ENCODE measurements at places on chromosomes 7 and 10.

DNA sequence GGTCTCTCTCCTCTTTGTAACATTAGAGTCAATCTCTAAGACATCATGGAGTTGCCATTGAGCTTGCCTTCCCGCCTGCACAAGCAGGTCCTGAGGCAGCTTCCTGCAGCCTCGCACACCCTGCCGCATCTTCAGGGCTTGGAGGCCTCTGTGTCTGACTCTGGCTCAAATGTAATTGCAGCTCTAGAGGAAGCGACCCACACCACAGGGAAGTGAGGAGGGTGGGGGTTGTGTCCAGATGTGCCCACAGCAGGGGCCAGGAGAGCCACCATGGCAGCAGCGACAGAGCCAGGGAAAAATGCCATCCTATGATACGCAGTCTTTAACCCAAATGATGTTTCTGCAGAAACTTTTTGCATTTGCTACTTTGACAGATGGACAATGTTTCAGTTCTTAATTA, 216.0 kb upstream of the ZNF32 start:
- DNase-seq, result no peak

DNA sequence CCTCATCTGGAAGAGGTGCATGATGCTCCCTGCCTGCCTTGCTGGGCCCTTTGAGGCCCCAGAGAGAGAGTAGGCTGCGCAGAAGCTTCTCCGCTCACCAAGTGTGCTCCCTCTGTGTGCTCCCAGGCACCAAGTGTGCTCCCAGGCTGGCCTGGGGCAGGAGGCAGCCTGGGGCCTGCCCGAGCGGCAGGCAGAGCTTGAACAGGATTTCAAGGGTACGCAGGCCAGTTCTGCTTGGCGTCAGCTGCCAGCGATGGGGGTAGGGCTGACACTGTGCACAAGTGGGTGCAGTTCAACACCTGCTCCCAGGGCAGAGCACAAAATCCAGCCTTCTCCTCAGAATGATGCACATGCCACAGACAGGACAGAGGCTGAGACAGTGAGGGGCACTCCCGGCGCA, 119.7 kb downstream of the FAM53B start:
- DNase-seq, result no peak

DNA sequence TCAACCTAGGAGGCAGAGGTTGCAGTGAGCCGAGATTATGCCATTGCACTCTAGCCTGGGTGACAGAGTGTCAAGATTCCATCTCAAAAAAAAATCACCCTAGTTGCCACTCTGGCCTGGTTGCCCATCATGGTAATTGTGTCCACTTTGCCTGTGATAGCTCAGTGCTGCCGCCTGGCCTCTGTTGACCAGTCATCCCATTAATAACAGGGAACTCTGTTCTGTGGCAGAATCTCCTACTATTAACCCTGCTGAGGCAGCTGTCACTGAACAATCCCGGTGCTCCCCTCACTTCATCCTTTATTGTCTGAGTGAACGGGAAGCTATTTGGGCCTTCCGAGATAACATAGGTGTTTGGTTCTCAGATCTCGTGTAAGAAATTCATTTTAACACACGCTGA, 14.6 kb downstream of the ZNF3 start:
- no peak for DNase-seq

DNA sequence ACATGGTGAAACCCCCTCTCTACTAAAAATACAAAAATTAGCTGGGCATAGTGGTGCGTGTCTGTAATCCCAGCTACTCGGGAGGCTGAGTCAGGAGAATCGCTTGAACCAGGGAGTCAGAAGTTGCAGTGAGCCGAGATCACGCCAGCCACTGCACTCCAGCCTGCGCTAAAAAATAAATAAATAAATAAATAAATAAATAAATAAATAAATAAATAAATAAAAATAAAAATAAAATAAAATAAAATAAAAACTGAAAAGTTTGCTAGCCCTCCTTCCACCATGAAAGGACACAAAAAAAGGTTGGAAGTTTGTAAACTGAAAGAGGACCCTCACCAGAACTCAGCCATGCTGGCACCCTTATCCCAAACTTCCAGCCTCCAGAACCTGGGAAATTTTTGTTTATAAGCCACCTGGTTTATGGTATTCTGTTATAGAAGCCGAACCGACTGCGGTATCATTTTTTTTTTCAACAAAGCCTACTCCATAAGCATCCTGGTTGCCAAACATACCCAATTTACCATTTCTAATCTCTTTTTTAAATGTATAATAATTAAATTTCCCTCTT, 448.2 kb downstream of the SEMA3D start:
- no peak for DNase-seq

- no peak for DNase-seq
Observed at GRCh38 chr7:17772581-17773288, 167.6 kb downstream of the SNX13 start.

DNA sequence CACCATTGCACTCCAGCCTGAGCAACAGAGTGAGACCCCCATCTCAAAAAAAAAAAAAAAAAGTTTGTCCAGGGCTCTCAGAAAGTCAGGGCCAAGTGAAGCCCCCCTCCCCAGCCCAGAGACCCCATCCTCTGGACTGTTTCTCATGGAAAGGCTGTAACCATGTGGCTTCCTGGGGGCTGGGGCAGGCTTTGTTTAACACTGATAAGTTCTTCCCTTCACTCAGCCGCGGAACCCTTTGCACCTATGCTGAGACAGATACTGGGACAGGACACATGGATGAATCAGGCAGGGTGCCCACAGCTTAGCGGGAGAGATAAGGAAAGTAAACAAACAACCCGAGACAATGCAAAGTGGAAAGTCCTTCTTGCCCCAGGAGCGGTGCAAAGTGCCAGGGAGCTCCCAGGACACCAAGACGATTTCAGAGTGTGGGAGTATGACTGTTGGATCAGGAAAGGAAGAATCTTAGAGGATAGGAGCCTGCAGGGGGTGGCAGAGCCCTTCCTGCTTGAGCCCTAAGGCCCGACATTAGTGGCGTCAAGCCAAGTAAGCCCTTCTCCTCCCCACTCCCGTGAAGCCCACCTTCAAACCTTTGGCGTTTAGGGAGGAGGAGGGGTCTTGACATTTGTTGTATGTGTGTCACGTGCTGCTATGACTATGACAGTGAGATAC, 11.6 kb downstream of the MLXIPL start:
- DNase-seq, result no peak

GRCh38 chr7:31116615-31117014, 64.5 kb downstream of the ADCYAP1R1 start:
- DNase-seq, result no peak

DNA sequence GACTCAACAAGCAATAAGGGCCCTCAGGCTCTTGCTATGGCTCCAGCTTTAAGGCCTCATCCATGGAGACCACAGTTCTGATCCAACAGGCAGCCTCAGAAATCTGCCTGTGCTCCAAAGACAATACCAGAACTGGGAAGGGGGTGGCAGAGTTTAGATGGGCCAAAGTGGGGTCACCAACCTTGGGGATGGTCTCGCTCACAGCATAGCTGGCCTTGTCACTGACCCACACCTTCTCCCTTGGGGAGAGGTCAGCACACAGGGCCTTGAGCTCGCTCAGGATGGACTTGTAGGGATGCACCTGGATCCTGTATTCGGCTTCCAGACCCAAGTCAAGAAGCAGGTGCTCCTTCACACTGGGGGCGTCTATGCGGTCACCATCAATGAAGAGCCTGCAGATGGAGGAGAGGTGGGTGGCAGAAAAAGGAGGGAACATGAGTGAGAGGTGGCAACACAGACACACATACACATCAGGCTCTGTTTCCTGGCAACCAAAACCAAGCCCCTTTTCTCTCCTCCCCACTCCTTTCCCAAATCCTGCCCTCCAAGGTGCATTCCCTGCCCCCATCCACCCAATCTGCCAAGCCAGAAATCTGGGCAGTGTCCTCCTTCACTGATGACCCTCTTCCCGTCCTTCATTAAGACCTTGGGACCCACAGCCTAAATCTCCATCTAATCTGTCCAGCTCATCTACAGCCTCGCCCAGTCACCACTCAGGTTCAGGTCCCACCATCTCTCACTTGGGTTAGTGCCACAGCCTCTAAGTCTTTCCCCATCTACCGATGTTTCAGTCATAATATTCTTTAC, 40.9 kb downstream of the XPNPEP1 start:
- no peak for DNase-seq

DNA sequence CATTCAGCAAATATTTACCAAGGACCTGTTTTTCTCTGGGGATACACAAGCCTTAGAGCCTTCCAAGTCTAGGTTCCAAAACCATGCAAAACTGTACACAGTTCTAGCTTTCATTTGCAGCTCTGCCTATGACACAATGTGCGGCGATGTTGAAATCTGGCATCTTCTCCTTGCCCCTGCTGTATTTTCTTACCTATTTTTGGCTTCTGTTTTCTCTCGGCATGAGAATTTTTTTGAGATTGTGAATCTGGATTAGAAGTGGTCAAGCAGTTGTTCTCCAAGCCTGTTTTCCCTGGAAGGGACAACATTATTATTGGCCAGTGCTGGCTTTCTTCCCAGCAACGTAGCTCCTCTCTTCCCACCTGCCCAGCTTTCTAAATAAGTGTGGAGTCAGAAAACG, 176.3 kb downstream of the CREB5 start:
- DNase-seq, result no peak

- no peak for DNase-seq
Observed at GRCh38 chr7:121575194-121575765, 179.2 kb upstream of the FAM3C start.

- DNase-seq, result no peak
Observed at GRCh38 chr10:84783386-84783785, 455.0 kb downstream of the CCSER2 start.

DNA sequence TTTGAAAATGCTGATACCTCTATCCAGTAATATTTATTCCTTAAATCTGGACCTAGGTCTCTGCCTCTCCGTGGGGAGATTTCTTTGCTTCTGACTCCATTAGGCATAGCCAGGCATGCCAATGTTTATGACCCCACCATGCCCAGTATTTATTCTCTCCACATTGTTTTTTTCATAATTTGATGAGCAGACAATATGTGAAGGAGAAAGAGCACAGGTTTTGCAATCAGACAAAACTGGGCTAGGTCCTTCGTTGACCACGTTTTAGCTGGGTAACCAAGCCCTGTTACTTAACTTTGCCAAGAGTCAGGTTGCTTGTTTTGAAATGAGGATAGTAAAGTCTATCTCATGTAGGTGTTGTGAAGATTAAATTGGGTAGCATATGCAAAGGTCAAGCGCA, 21.6 kb upstream of the PRPS1L1 start:
- DNase-seq, result no peak

DNA sequence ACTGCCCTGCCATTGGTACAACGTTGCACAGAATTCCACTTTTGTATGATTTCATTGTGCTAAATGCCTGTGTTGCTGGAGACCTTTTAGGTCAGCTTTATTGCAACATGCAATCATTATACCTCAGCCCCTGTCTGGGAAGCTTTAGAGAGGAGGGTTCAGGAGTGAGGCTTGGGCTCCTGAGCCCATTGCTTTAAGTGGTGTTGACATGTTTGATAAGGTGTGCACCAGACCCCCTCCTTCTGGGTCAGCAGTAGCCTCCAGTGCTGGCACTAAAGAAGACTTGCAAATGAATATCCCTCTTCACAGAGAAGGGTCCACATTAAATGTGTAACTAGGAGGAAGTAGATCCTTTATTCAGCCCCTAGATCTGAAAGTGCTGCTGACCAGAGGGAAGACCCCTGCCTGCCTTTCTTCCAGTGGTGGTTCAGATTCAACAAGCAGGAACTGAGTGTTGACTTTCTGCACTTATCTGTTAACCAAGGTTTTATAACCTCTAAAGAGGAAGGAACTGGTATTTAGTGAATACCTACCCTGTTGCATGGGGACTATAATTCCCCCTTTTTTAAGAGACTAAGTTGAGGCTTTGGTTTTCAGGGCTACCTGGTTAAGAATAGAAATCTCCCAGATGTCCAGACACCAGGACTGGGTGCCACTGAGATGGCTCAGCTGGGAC, 369.4 kb upstream of the IGFBP3 start:
- no peak for DNase-seq

- DNase-seq, result no peak
Observed at GRCh38 chr10:36494371-36494770, 631.0 kb upstream of the ANKRD30A start.

DNA sequence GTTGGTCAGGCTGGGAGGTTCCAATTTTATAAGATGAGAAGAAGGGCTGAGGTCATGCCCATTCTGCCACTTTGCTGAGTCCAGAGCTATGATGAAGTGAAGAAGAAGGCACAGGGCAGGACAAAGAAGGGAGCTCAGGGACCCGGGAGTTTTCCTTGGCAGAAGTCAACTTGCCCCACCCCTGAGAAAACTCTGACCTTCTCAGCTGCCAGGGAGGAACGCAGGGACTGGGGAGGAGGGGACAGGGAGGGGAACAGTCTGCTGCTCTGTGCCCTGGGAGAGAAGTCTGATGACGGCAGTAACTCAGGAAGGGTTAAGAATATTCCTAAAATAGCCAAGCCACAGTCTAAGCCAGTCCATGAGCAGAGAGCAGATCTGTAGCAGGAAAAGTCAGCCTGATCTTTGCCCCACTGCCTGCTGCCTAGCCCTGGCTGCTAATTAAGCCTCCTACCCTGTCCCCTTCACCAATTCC, 11.7 kb downstream of the ADIRF start:
- no peak for DNase-seq

DNA sequence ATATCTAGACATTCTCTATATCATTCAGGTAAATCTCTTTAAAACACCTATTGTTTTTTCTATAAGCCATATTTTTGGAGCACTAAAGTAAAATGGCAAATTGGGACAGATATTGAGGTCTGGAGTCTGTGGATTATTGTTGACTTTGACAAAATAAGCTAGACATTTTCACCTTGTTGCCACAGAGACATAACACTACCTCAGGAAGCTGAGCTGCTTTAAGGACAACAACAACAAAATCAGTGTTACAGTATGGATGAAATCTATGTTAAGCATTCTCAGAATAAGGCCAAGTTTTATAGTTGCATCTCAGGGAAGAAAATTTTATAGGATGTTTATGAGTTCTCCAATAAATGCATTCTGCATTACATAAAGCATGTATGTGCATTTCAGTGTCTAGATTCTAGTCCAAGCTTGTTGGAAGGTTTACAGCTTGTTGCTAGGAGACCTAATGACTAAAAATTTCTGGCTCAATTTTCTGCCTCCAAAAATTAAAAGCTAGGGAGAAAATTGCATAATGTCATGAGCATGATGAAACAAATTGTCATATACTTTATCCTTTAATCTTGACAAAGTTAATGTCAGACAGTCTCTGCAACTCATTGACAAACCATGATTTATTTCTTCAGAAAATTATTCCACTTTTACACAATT, 18.3 kb downstream of the LIPM start:
- DNase-seq, result no peak

- DNase-seq, result no peak
Observed at GRCh38 chr7:129969881-129970446, 17.2 kb upstream of the UBE2H start.

- DNase-seq, result no peak
Observed at GRCh38 chr10:33459602-33460001, 125.1 kb upstream of the NRP1 start.

- DNase-seq, result no peak
Observed at GRCh38 chr10:34959321-34959720, 130.8 kb downstream of the CUL2 start.

DNA sequence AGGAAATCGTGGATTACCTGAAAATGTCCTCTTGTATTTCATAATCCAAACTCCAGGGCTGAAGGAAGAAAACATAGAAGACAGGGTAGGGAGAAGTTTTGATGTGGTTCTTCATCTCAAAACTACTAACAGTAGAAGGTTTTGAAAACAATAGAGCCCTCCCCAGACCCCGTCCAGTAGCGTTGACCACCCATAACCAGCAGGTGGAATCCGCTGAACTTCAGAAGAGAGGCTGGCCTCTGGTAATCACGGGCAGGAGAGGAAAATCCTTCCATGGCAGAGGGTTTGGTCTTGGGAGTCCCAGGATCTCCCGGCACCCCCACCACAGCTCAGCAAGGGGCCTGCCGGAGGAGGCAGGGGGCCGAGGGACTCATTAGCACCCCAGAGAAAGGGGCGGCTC, 333.4 kb upstream of the RNF32 start:
- no peak for DNase-seq

- DNase-seq, result no peak
Observed at GRCh38 chr7:129170441-129171021, 17.9 kb upstream of the SMO start.
